ENCODE measurements at places on chromosomes 7 and 10.

DNA sequence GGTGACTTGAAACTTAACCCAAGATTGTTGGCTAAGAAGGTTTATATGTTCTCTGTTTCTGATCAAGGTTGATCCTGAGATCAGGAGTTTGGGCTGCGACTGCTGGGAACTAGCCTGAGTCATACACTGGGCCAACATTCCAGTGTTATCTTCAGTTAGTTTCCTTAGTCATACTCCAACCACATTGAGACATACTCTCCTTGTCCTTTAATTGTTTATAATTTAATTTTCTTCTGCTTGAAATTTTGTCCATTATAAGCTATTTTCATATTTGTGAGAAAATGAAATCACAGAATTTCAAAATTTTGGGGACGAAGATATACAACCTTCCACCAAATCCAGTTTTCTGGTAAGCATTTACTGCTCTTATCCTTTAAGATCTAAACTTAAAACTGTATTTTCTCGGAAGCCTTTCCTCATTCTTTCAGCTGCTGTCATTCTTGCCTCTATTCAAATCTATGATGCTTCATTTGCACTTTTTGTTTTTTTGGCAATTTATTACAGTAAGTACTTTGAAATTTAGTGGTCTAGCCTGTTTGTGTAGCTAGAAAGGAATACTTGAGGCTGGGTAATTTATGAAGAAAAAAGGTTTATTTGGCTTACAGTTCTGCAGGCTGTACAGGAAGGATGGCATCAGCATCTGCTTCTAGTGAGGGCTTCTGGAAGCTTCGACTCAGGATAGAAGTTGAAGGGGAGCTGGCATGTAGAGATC is 63.4 kb upstream of the POT1 start:
- DNase-seq: no peak

DNA sequence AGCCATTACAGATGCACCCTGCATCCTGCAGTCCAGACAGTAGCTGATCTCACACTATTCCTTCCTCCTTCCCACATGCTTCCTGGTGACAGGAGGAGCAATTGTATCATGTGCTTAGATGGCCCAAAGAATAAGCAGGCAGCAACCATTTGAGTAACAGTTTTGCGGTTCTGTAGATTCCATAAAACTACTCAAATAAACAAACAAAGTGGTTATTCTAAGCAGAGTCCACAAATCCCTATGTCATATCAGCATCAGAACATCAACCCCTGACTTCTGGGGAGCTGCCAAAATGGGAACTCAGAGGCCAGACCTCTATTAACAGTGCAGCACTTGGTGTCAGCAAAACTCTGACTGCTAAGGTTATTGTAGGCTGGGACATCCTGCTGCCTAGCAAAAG is 226.0 kb downstream of the SORCS1 start:
- no peak for DNase-seq

- DNase-seq: no peak
Observed at GRCh38 chr7:115024276-115024675, 102.4 kb downstream of the MDFIC start.

GRCh38 chr10:124231168-124232155 is 138.1 kb upstream of the CHST15 start:
- no peak for DNase-seq

GRCh38 chr7:119838444-119838843 is 434.5 kb upstream of the KCND2 start:
- DNase-seq: no peak

- no peak for DNase-seq
Observed at GRCh38 chr7:108441392-108441955, 14.8 kb downstream of the NRCAM start.

- no peak for DNase-seq
Observed at GRCh38 chr7:147516391-147516790, 1074.2 kb upstream of the C7orf33 start.

DNA sequence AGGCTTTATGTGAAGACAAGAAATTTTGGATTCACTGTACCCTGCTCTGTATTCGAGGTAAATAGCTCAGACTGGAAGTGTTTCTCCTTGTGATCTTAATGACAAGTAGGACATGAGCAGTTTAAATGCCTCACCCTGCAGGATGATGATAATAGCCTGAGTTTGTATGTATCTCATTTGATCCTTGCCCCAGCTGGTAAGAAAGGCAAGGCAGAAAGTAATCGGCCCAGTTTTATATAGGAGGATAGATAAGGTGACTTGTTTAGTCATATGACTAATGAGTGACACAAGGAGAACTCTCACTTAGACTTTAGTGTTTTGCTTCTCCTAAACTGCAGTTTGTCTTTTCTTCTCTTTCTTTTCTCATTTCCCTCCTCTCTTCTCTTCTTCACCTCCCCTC is 372.6 kb downstream of the PHF14 start:
- no peak for DNase-seq

- DNase-seq: no peak
Observed at GRCh38 chr7:119748991-119749390, 524.0 kb upstream of the KCND2 start.

GRCh38 chr10:123882681-123883445 is 8.7 kb downstream of the CPXM2 start:
- no peak for DNase-seq

- DNase-seq: peak; percentile 24
Observed at GRCh38 chr7:141702047-141702567, at the start of gene DENND11. DENND11 (minus strand) TSS chr7:141702166; CDS start chr7:141702153, 13 bp downstream.

GRCh38 chr10:120931423-120931822 is 80.3 kb downstream of the WDR11 start:
- no peak for DNase-seq

GRCh38 chr7:135855846-135856245 is 107.2 kb upstream of the FAM180A start:
- DNase-seq: no peak

DNA sequence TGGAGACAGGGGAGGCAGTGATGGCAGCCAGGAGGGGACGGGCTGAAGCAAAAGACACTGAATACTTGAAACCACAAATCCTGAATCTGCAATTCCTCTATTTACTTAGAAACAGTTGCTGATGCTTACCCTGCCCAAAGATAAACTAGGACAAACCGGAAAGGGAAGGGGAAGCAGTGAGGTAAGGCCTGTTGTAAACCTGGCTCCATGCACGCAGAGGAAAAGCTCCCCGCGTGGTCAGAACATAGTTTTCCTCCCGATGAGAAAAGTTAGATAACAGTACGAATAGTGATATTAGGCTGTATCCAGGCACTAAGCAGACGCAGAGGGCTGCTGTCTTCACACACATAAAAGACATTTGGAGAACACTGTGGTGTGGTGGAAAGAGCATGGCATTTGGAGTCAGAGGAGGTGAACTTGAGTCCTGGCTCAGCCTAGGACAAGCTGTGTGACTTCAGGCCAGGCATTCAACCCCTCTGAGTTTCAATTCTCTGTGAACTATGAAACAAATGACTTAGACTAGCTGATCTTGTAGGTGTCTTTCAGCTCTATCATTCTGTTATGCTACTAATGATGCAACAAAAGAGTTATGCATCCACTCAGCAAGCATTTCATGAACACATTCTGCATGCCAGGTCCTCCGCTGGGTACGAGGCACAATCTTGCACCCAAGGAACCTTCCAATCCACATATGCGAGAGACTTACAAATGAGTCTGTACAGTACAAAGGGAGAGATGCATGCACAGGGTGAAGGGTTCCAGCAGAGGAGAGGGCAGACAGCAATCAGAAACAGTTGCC is 80.9 kb downstream of the SORBS1 start:
- no peak for DNase-seq

DNA sequence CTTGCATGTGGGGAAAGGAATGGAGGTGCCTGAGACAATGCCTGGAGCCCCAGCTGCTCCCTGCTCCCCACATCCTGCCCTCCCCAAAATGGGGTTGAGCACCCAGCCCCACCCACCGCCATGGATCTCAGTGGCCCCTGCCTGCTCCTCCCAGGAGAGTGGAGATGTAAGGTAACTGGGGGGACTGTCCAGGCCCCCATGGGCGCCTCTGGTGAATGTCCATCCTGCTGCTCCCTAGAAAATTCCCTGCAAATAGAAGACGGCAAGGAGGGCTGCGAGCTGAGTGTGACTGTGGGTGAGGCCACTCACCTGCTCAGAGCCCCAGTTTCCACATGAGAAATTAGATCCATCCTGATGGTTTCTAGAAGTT is 101.6 kb downstream of the RAMP3 start:
- no peak for DNase-seq

- no peak for DNase-seq
Observed at GRCh38 chr7:35967366-35968139, 166.7 kb downstream of the SEPTIN7 start.

GRCh38 chr7:116354171-116354545 is 143.8 kb downstream of the TES start:
- DNase-seq: no peak

- DNase-seq: no peak
Observed at GRCh38 chr7:55072251-55072650, 53.4 kb downstream of the EGFR start.

GRCh38 chr10:62133618-62134017 is 135.0 kb downstream of the RTKN2 start:
- no peak for DNase-seq

DNA sequence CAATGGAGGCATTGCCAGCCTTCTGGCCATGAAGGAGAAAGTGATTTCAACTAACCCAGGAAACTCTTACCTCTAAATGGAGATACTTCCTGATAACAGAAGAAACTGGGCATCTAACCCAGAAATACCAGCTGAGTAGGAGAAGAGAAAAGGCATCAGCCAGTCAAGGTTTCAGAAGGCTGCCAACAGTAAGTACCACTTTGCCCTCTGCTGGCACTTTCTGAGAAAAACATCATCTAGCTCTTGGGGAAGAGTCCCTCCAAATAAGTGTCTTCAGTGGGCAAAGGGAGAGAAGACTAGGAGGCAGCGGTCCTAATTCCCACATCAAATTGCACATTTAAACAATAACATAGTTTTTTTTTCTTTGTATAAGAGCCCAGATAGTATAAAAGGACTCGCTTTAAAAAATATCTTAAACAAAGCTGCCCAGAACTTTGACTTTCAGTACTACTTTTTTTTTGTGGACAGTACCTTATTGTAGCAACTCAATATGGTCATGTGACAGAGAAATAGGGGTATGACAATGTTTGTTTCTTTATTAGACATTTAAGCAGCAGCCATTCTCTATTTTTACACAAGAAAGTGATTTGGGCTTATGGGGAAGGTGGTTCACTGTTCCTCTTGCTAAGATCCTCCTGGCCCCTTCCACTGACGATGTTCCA is 157.3 kb downstream of the CTTNBP2 start:
- DNase-seq: no peak

- no peak for DNase-seq
Observed at GRCh38 chr10:114372179-114372578, 32.1 kb downstream of the AFAP1L2 start.

- DNase-seq: no peak
Observed at GRCh38 chr7:41002741-41003610, 699.9 kb downstream of the INHBA start.

DNA sequence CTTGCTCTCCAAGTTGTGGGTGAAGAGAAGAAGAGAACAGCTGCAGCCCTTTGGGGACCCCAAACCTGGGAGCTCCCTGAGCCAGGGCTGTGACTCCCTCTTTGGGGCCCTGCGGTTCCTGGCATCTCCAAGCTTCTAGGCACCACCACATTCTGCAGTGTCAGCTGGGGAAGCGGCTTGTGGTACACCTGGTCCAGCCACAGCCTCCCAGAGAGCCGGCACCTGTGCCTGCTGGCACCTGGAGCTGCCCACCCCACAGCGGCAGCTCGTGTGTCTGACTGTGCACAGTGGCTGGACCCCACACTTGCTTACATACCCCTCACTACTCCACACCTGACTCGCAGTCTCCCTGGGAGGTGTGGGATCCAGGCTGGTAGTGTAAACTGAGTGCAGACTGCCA is 23.5 kb downstream of the FAM241B start:
- DNase-seq: no peak

DNA sequence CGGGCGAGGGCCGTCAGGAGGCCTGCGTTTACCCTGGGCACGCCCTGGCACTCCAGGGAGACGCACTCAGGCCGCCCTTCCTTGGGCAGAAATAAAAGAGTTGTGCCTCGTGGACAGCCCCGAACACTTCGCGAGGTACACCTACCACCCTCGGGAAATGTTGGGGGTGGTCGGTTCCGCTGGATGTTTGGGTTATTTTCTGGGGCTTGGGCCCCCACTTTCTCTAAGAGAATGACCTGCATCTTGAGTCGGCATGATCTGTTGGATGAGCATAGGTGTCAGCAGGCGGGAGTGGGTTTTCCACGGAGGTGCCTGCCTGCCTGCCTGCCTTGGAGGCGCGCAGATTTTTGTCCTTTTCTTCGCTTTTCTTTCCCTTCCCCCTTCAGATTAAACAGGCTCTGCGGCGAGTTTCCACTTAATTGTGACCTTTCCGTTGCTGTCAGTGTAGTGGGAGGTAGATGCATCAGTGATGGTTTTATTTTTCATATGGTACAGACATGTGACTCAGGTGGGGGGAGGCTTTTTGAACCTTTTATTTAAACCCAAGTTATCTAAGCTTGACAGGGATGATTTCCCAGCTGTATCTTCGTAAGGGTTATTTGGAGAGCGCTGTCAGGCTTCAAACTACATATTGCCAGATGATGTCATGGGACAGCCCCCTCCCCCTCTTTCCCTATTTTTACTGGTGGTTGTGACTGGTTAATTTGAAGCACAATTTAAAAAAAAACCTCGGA is 661 bp downstream of the HECTD2 start:
- peak; percentile 11 for DNase-seq

GRCh38 chr10:108385963-108386362 is 1221.5 kb upstream of the SORCS1 start:
- no peak for DNase-seq

DNA sequence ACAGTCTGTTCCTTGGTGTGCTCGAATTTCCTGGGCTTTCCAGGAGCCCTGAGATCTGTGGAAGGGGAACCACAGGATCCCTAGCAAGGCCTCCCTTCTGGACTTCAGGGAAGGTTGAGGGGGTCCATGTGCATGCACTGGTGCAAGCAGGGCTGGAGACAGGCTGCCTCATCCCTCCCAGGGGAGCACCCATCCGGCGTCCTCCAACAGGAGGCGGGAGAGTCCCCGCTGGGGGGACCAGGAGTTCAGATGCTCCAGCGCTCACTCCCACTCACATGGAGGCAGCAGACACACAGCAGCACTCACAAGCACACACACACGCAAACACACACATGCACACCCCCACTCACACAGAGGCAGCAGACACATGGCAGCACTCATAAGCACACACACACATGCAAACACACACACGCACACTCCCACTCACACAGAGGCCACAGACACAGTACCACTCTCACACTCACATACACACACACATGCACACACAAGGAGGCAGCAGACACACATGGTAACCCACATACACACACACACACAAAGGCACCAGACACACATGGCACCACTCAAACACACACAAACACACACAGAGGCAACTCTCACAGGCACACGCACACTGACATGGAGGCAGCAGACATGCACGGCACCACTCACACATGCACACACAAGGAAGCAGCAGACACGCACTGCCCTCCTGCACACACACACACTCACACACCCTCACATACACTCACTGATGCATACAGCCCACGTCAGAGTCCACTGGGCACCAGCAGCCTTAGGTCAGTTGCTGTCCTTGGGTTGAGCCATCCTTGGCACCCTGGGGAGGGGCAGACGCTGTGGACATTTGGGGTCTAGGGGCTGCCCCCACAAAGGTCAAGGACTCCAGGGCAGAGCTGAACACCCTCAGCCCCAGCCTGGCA is 247.0 kb upstream of the PPP2R2D start:
- DNase-seq: no peak

- no peak for DNase-seq
Observed at GRCh38 chr7:111137296-111138192, 46.6 kb downstream of the LRRN3 start.

GRCh38 chr10:130138479-130138866 is 2.3 kb downstream of the GLRX3 start:
- DNase-seq: no peak

All from stimulated activated CD8-positive, alpha-beta memory T cell treated with anti-CD3 and anti-CD28 coated beads, Interleukin-15, amount 100 ng/mL, for 4 hours (primary cell).